ENCODE measurements at places on chromosomes 13 and 19.

GRCh38 chr19:37817180-37817981 is 38.0 kb upstream of the ZNF573 start:
- peak; percentile 7 for DNase-seq

- DNase-seq, result peak; percentile 59
Measured at GRCh38 chr19:16325641-16326400, 1.2 kb downstream of the KLF2 start.

DNA sequence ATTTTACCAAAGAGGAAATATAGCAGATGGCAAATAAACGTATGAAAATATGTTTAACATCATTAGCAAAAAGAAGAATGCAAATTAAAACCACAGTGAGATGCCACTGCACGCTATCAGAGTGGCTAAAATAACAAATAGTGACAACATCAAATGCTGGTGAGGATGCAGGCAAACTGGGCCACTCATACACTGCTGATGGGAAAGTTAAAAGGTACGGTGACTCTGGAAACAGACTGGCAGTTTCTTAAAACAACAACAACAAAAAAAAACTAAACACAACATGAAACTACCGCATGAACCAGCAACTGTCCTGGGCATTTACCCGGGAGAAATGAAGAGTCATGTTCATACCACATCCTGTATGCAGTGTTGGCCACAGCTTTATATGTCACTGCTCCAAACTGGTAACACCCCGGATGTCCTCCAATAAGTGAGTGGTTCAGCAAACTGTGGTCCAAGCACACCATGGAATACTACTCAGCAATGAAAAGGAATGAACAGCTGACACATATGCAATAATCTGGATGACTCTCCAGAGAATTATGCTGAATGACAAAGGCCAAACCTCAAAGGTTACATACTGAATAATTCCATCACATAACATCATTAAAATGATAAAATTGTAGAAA is 22.3 kb downstream of the EPS15L1 start:
- no peak for DNase-seq

- no peak for DNase-seq
Measured at GRCh38 chr13:67493835-67494234, 263.7 kb upstream of the PCDH9 start.

GRCh38 chr19:50705422-50706019 is 14.1 kb downstream of the SHANK1 start:
- no peak for DNase-seq

DNA sequence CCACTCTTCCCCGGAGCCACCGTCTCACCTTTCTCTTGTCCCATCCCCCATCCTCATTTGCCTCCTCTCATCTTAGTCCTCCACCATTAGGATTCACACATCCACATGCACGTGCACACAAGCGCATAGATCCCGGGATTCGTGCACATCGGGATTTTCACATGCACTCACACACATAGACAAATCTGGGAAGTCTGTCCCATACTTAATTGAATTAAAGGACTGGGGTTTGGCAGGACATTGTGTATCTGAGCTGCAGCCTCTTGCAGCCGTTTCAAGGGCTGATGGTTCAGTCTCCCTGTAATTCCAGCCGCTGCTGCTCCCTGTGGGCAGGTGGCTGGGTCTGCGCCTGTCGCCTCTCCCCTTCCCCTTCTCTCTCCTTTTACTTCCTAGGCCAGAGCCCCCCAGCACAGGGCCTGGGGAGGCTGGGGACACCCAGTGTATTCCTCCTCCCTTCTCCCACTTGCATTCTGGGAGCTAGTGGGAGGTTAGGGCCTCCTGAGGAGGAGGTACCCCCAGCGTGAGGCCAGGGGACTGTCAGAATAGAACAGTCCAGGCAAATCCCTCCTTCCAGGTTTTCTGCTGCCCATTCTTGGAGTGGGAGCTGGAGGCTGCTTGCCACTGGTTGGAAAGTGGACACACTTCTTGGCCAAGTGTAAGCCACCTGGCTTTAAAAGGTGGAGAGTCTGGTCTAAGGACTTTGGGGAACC is 43.6 kb downstream of the LYL1 start:
- no peak for DNase-seq

- DNase-seq, result no peak
Measured at GRCh38 chr19:18226956-18227780, 930 bp upstream of the PDE4C start.

DNA sequence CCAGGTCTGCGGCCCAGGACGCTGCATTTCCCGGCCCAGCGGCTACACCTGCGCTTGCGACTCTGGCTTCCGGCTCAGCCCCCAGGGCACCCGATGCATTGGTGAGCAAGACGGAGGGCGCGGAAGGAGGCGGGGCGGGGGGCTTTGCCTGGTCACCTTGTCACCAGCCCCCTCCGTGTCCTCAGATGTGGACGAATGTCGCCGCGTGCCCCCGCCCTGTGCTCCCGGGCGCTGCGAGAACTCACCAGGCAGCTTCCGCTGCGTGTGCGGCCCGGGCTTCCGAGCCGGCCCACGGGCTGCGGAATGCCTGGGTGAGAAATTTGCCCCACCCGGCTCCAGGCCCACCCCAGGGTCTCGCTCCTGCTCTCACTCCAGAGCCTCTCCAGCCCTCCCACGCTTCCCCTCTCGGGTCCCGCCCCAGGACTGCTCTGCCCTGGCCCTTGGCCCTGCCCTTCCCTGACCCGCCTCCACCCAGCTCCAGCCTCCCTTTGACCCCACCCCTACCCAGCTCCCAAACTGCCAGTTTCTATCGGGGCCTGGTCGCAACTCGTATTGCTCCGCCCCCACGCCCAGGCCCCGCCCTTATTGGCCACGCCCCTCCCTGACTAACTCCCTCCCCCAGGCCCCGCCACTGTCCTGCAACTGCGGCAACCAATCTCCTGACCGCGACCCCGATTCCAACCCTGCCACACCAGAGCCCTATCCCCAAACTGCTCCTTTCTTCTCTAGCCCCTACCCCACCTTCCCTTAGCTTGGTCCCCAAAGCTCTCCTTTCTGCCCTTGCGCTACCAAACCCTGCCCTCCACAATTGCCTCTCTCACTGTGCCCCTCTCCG is 8.6 kb downstream of the LTBP4 start:
- DNase-seq, result peak; percentile 77

DNA sequence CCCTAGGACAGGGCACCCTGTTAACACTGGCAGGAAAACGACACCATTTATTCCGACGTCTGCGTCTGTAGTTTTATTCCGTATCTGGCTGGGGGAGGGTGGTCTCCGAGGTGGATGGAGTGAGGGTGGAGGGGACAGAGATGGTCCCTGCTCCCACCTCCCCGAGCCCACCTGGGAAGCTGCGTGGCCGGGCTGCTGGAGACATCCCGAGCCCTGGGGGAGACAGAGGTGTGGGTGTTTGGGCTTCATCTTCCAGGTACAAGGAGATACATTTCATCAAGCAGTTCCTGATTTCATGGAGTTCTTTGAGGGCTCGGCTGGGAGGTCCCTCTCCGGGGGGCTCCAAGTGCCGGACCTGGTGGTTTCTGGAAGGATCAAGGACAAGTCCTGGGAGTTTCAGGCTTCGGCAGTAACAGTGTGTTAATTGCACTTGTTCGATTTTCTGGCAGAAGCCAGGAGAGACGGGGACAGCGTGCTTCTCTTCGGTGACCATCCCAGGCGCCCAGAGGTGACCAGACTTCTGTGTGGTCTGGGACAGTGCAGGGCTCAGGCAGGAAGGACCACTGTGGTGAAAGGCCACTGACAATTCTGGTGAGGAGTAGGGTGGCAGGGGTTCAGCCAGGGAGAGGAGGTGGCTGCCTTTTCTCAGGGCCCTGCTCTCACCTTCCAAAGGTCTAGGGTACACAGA is 20.1 kb upstream of the MKNK2 start:
- no peak for DNase-seq

GRCh38 chr13:52760077-52760476 is 20.5 kb upstream of the CNMD start:
- DNase-seq, result no peak

GRCh38 chr13:46121597-46122163 is 16.8 kb upstream of the CPB2 start:
- no peak for DNase-seq

GRCh38 chr19:28242317-28242927 is 970.5 kb downstream of the UQCRFS1 start:
- DNase-seq, result no peak

- no peak for DNase-seq
Measured at GRCh38 chr13:65600702-65601101, 1629.4 kb downstream of the PCDH9 start.

GRCh38 chr19:44617110-44617880 is 3.9 kb downstream of the IGSF23 start:
- DNase-seq, result no peak

GRCh38 chr13:22505489-22505888 is 675.3 kb upstream of the SGCG start:
- DNase-seq, result no peak

DNA sequence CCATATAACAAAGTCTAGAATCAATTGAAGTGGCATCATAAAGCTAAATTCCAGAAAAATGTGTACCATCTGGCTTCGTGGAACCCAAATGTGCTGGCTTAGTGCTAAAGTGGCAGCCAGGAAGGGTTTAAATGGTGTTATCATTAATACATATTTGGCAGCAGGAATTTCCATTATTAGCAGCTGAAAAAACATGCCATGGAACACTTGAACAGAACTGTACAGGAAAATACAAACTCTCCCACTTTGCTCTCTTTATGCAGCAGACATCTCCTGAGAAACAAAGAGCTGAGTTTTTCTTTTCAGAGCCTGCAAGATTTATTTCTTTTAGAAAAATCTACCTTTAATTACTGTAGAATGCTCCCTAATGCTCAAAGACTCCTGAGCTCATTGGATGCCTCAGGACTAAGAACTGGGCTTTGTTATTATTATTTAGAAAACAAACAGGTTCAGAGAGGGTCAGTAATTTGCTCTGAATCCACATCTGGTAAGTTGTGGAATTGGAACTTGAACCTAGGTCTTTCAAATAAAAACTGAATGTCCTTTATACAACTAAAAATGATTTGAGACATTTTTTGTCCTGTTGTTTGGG is 179.0 kb downstream of the LACC1 start:
- DNase-seq, result no peak

GRCh38 chr19:47323872-47324271 is 8.1 kb upstream of the C5AR2 start:
- no peak for DNase-seq

GRCh38 chr19:9144920-9145319 is 4.7 kb downstream of the ZNF317 start:
- no peak for DNase-seq

DNA sequence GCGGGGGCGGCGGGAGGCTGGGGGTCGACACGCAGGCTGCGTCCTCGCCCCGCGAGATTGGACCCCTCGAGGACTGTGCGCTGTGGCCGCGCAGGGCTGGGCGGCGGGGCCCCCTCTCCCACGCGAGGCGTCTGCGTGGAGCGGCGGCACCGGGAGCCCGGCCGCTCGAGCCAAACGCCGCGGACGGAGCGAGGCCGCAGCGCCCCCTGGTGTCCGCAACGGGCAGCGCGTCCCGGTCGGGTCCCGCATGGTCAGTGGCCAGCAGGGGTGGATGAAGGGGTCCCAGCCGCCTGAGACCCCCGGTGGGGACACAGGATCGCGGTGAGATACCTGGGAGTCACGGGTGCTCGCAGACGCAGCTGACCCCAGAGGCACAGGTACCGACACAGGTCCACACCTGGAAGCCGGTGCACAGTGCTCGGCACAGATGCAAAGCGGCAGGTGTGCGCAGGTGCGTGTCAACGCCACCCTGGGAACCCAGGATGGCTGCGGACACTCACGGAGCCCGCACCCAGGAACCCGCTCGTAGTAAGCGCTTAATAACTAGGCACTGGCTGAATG is 2.1 kb upstream of the CIRBP start:
- DNase-seq, result peak; percentile 62

DNA sequence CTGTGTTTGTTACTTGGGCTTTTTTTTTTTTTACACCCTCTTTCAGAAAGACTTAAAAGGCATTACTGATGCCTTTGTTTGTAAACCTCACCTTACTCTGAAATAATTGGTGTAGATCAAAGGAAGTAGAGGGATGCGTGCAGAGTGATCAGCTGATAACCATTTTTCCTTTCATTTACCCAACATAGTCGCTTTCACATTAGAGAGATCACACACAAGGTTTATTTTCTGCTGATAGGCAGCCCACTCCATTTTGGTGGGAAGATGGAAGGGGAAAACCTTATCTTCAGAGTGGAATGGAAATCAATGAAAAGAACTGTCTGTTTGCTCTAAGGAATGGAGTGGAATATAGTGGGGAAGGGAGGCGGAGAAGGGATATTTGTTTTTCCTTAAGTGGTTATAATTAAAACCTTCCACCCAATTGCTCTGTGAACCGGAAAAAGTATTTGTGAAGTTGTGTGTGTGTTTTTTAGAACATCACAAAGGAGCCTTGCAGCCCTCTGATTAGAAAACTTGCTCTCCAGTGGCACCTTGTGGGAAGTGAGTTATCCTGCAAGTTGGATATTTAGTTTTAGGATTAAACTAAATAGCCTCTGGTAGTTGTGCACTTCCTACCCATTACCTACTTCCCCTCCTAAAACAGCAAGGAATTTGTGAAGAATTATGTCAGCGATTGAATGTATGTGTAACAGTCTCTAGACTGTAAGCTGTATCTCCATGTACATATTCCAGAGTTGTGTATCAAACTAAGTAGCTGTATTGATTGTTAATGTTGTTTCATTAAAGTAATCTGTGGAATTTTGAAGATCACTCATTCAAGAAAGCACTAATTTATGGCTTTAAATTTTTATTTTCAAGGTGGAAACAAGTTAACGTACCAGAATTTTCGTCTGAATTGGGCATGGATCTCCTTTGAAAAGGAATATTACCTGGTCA is 76.8 kb downstream of the FREM2 start:
- DNase-seq, result no peak

DNA sequence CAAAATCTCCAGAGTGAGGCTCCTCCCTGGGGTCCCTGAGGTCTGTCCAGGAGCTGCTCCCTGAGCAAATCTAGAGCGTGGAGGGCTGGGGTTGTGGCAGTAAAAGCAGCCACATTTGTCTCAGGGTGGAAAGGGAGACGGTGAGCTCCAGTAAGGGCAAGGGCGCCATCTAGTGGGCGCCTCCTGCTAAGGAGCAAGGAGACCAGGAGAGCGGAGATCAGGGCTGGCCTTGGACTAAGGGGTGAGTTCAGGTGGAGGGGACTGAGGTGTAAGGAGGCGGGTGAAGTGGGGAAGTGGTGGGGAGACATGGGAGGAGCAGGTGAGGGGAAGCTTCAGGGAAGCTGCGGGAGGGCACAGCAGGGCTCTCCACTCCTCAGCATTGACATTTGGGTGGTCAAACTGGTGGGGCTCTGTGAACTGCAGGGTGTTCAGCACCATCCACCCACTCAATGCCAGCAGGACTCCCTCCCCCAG is 5.3 kb upstream of the CEACAM21 start:
- peak; percentile 85 for DNase-seq

DNA sequence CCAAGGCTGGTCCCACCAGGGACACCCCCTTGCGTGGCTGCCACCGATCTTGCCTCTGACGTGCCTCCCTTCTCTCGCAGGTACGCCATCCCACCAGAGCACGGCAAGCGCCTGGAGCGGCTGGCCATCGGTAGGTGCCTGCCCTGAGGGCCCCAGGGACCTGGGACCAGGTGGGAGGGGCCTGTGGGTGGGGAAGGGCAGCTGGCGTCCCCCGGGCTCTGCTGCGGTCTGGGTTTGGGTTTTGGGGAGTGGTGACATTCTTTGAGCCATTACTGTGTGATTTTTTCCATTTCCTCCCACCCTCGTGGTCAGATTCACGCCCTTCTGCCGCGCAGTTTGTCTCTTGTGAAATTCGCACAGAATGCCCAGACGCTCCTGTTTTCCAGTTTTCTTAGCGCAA is 102.0 kb downstream of the KDM4B start:
- DNase-seq, result no peak
